ENCODE measurements at places on chromosomes 16 and 17.

GRCh38 chr16:71846431-71846830, 655 bp downstream of the ATXN1L start:
- DNase-seq: peak; percentile 26

DNA sequence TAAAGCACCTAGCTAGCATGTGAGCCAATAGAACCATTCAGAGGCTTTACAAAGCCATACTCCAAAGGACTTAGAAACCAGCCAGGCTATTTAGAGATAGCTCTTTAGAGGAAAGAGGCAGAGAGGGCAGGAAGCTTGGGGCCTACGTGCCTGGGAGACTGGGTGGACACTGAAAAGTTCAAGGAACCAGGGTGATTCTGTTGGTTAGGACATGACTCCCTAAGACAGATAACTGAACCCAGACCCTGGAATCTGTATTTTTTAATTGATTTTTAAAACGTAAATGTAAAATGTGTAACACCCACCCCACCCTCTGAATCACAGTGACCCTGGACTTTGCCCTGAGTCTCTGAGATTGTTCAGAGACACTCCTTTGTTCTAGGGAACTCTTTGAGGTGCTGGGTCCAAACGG, 16.1 kb upstream of the GNA13 start:
- DNase-seq: no peak

DNA sequence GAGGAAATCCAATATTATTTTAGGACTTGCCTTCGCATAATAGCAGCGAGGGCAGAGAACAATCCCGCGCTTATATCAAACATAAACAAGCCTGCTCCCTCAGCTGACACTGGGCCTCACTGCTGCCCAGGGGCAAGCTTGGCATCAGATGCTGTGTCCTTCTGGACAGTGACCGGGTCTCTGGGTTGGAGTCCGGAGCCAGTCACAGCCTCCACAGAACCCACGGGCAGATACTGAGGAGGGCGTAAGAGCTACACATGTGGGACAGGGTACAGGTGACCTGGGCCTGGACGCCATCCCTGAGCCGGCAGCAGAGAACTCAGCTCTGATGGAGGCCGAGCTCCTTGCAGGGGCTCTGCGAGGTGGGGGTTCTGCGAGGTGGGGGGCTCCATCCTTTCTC, 14.7 kb upstream of the ZNF469 start:
- no peak for DNase-seq

DNA sequence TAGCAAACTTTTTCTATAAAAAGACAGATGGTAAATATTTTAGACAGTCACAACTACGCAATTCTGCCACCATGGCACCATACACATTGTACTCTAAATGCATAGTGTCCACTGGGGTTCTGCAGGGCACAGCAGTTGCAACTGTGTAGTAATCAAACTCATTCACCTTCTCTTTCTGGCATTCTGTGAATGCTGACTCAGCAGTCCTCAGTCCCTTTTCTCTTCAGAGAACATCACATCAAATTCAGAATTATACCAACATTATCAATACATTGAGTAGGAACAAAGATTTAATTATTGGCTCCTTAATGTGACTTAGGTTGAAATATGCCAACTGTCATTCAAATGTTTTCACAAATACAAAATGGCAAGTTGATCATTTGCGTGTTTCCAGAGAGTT, 74.2 kb upstream of the N4BP1 start:
- DNase-seq: no peak

DNA sequence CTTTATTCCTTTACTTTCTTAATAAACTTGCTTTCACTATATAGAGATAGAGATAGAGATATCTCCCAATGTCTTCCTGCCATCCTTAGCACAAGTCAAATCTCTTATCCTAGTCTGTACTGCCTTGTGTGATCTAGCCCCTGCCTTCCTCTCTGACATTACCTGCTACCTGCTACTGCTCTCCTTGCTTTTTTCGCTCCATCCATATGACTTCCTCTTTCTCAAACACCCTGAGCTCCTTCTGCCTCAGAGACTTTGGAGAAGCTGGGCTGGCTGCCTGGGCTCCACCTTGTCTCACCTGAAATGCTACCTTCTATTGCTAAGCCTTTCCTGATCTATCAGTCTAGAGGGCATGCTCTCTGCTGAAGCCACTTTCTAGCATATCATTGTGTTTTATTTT, 24.7 kb upstream of the WSB1 start:
- DNase-seq: no peak

DNA sequence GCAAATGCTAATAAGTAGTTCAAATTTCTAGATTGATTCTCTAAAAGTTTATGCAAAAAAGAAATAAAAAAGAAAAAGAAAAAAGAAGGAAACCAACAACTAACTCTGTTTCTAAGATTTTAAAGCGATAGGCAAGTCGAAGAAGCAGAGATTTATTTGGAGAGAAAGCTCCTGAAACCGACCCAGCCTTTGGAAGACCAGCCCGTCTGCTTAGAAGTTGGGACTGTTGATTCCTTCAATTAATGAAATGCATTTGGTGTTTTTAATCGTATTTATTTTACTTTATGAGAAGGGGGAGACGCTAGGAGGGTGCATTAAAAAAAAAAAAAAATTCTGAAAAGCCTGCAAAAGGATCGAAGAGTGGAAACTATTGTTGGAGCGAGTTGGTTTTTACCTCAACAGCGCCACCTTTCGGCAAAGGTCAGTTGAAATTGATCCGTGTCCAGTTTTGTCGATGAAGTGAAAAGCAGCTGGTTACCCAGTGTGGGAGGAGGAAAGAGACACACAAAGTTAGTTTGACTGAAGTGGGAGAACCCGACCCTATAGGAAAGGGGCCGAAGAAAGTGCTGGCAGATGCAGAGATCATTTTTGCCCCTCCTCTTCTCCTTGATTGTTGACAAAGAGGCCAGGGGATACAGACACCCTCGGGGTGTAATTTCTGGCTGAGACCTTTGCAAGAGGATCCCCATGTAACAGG, 1.5 kb upstream of the MAF start:
- peak; percentile 75 for DNase-seq

DNA sequence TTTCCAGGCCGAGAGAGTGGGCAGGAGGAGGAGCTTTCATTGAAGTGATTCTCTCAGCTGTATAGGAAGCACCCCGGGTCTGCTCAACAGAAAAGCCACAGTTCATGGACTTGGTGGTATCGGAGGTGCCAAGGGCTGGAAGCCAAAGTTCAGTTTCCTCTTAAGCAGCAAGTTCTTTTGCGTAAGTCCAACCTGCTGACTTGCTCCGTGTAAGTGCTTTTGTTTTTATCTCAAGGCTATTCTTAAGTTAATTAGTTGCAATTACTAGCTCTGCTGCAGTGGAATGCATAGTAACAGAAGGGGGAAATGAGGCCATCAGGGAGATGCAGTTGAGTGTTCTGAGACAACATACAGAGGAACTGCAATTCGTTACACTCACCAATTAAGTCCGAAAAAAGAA, 44.6 kb downstream of the SMIM36 start:
- no peak for DNase-seq

GRCh38 chr16:57732037-57732436, 3.5 kb upstream of the KATNB1 start:
- no peak for DNase-seq

- peak; percentile 89 for DNase-seq
Observed at GRCh38 chr17:59440757-59441463, 109.5 kb downstream of the YPEL2 start.

GRCh38 chr17:73474370-73474988, 162.7 kb upstream of the CDC42EP4 start:
- DNase-seq: no peak

GRCh38 chr16:8967132-8967821, 3.6 kb upstream of the USP7 start:
- no peak for DNase-seq

GRCh38 chr16:893360-893759, 77.4 kb downstream of the LMF1 start:
- DNase-seq: no peak

- peak; percentile 68 for DNase-seq
Observed at GRCh38 chr17:74478420-74479100, 12.1 kb downstream of the CD300A start.

DNA sequence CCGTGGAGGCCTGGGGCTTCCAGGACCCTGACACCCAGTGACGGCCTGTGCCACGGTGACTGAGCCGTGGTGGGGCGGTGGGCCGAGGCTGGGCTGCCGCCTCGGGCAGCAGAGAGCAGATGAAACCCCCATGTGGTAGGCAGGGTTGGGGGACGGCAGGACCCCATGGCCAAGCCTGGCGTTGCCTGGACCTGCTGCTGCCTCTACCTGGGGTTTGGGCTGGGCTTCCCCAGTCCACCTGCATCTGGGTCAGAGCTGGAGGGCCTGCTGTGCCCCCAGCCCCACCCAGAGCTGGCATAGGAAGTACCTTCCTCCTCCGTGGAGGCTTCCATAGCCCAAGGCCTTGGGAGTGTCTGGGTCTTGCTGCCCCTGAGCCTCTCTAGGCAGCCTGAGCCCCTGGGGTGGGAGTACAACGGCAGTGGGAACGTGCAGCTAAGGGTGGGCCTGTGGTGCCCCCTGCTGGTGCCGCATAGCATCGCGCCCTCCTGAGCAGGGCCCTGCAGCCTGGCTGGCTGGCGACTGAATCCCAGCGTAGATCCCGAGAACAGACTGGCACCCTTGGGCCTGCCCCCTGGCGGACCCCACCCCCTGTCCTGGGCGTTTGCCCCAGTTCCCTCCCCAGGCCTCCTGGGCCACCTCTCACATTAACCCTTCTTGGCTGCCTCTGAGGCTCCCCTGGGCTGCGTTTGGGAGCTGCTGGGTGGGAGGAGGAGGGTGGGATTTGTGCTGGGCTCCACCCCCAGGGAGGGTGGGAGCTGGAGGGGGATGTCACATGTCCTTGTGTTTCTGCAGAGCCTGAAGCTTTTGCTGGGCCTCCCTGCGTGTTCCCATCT, 12.6 kb upstream of the ATP6V0C start:
- DNase-seq: peak; percentile 84

- no peak for DNase-seq
Observed at GRCh38 chr16:12995721-12996372, 94.4 kb downstream of the SHISA9 start.

DNA sequence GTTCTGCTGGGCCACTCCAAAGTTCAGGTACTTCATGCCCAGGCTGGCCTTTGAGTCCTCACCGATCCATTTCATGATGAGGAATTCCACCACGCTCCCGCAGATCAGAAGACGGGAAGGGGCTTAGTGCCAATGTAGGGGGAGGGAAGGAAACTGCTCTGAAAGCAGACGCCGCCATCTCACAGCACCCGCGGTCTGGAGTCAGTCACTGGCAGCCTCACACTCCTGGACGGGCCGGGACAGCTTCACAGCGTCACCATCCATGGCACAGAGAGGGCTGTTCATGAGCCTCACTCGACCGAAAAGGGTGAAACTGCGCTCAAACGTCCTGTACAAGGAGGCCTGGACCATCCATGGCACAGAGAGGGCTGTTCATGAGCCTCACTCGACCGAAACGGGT, 62.0 kb downstream of the RPH3AL start:
- no peak for DNase-seq

DNA sequence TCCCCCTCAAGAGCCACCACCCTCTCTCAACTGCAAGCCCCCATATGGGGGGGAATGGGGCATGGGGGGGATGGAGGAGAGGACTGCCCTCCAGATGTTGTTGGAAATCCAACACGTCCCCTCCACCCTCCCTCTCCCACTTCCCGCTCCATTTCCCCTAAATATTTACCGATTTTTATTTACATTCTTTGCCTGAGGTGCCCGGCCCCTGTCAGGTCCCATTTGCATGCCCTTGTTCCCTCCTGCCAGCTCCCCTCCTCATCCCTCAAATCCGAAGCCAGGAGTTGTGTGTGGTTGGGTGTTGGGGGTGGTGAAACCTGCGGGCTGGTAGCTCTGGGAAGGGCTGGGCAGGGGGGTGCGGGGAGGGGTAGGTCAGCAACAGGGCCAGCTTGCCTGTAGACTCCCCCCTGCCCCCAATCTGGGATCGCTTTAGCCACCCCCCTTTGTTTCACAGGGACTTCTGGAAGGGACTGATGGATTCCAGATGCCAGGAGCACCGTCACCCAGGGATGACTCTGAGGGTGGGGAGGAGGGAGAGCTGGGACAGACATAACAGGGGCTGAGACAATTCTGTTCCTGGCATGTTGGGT, 39.7 kb upstream of the NGFR start:
- no peak for DNase-seq

GRCh38 chr17:16406742-16407674, 8.4 kb upstream of the TRPV2 start:
- DNase-seq: peak; percentile 16

GRCh38 chr17:82235056-82235774, 6.4 kb downstream of the SLC16A3 start:
- DNase-seq: no peak

- DNase-seq: no peak
Observed at GRCh38 chr17:36144014-36144413, 32.4 kb downstream of the TBC1D3B start.

DNA sequence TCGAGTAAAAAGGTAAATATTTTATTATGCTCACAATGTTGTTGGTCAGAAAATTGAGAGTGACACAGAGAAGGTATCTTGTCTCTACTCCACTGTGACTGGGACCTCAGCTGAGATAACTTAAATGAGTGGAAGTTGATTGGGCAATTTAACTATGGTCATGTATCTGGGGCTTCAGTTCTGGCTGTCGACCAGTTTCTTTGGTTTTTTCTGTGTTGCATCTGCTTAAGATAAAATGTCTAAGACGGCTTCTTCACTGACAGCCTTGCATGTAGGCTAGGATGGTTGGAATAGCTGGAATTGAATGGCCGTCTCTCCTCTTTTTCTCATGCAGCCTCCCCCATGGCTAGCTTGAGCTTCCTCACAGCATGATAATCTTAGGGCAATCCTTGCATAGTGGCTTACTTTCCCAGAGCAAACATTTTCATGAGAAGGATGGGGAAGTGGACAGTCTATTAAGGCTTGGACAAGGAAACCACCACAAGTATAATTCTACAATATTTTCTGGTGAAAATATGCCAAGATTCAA, 433.7 kb downstream of the KIF2B start:
- DNase-seq: no peak

DNA sequence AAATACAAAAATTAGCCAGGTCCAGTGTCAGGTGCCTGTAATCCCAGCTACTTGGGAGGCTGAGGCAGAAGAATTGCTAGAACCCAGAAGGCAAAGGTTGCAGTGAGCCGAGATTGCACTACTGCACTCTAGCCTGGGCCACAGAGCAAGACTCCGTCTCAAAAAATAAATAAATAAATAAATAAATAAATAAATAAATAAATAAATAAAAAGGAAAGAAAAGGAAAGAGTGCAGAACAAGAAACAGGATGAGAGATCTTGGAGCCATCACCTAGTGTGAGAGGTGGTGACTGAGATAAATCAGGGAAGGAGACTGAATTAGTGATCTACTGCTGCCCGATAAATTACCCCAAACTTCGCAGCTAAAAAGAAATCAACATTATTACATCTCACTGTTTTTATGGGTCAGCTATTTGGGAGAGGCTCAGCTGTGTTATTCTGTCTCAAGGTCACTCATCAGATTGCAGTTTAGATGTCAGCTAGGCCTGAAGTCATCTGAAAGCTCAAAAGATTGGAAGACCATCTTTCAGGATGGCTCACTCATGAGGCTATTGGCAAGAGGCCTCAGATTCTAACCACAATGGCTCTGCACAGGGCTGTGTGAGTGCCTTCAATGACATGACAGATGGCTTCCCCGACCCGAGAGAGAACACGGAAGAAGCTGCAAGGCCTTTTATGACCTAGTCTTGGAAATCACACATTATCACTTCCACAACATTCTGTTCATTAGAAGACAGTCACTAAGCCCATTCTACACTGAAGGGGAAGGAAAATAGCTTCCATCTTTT, 66.4 kb downstream of the CMC2 start:
- DNase-seq: no peak
